ENCODE measurements at places on chromosomes 5 and 9.

- DNase-seq, result no peak
Observed at GRCh38 chr9:79329861-79330260, 241.9 kb upstream of the TLE4 start.

- no peak for DNase-seq
Observed at GRCh38 chr9:38132956-38133355, 63.9 kb upstream of the SHB start.

DNA sequence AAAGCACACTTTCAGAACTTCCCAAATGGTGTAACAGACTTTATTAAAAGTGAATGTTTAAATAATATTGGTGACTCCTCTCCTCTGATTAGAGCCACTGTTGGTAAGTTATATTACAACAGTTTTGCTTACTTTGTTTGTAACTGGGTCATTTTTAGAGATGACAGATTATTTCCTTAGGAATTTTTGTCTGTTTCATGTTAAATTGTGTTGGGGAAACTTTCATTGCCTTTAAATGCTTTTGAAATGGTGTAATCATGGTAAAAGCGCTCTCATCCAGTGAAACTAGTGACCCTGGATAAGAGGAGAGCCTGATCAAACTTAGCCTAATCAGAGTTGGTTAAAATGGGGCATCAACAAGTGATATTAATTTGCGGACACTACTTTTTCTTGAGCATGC, 39.4 kb downstream of the TNPO1 start:
- DNase-seq, result no peak

GRCh38 chr5:109844695-109845094, 155.0 kb downstream of the MAN2A1 start:
- no peak for DNase-seq

GRCh38 chr9:19184144-19184917, 46.2 kb upstream of the DENND4C start:
- peak; percentile 70 for DNase-seq

Measured in activated CD4-positive, alpha-beta T cell treated with anti-CD3 and anti-CD28 coated beads for 4 hours (primary cell).